ENCODE measurements at places on chromosomes 13 and 19. TPM values are rescaled to one million over a fixed set of nuclear protein-coding genes. Genes with fewer than 3 reads are reported as not detected.

DNA sequence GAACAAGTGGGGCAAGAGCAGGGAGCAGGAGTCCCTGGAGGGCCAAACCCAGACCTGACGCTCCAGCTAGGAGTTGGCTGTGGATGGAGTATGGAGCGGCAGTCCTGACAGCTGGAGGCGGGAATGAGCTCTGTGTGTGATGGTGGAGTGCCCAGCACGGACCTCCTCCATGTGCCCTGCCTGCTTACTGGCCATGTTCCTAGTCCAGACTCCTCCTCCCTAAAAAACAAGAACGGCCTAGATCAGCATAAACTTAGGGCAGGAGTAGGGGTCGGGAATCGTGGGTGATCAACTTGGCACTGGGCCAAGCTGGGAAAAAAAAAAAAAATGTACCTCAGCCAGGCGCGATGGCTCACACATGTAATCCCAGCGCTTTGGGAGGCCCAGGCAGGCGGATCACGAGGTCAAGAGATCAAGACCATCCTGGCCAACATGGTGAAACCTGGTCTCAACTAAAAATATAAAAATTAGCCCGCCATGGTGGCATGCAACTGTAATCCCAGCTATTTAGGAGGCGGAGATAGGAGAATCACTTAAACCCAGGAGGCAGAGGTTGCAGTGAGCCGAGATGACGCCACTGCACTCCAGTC lies 29.5 kb downstream of the LTBP4 start:
- DNase-seq, result no peak

The SOX1 gene
- total RNA-seq, result not detected

DNA sequence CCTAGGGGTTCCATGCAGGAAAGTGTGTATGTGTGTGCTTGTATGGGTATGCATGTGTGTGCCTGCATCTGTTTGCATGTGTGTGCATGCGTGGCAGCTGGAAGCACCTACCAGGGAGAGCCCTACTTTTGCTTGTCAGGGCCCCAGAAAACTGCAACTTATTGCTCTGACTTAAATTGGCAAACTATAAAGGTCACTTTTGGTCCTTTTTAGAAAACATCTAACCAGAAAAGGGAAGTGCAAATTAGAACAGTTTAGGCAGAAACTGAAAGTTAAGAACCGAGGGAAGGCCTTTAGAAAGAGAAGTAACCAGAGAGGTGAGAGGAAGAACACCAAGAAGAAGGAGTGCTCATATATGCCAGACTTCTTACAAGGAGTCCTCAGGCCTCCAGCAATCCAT lies 32.5 kb downstream of the DLEU7 start:
- no peak for DNase-seq

DNA sequence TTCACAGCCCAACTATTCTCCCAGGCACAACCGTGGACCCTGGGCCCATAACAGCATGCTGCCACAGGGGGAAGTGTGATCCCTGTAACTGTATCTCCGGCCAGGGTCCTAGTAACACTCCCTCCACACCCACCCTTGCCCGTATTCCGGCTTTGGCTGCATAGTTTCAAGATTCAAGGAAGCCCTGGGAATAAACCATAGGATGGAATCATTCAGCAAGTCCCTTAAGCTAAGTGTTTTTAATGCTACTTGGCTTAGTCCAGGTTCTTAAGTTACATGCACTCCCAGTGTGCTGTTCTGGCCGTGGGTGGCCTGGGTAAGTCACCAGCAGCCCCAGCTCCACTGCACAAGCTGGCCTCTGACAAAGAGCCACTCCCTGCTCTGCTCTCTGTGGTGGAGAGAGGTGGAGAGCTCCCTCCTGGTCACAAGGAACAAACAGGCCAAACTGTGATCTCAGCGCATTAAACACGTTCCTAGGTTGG lies 532.4 kb upstream of the SGCG start:
- DNase-seq, result no peak

GRCh38 chr19:47863514-47863936 lies 4.5 kb downstream of the TPRX2 start:
- DNase-seq, result peak; percentile 82

The MYO1F gene
- 7.4 TPM for total RNA-seq

DNA sequence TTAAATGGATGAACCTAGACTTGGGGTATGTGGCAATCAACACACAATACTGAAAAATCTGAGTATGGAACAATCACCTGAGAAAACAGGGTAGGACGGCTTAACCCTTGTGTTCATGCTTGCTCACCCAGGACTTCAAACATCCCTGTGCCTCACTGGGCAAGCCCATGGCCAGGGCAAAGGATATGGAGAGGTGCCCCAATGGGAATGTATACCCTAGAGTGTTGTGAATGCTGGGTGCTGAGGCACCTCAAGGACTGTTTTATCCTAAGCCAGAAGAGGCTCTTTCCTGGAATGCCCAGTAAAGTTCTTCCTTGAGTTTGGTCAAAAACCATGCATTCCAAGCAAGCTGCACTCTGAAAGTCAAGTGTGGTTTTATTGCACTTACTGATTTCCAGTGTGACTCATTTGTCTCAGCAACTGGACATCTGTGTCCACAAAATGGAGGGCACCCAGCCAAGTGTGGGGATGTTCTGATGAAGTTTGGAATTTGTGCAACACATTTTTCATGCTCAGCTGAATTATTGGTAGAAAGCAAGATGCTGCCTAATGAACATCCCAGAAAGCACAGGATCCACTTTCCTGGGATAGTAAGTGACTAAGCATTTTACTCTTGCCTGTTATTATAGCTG lies 531.3 kb downstream of the RFC3 start:
- DNase-seq, result peak; percentile 71

The DHX34 gene
- 8.1 TPM for total RNA-seq

DNA sequence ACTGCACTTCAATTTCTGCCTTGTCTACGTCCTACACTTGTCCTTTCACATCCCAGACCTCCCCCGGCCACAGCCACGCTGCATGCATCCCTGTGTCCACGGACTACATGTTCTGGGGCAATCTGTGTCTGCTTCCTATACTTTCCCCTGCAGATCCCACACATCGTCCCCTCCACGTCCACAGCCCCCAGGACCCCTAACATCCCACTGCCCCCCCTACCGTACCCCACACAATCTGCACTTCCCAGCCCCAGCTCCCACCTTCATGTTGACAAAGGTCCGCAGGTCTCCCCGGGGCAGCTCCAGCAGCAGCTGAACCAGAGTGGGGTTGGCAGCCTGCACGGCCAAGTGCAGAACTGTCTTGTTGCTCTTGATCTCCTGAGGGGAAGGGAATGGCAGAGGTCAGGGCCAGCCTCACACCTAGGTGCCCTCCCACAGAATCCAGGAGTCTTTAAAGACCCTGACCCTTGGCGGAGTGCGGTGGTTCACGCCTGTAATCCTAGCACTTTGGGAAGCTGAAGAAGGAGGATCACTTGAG lies 10.2 kb downstream of the NFKBID start:
- no peak for DNase-seq

DNA sequence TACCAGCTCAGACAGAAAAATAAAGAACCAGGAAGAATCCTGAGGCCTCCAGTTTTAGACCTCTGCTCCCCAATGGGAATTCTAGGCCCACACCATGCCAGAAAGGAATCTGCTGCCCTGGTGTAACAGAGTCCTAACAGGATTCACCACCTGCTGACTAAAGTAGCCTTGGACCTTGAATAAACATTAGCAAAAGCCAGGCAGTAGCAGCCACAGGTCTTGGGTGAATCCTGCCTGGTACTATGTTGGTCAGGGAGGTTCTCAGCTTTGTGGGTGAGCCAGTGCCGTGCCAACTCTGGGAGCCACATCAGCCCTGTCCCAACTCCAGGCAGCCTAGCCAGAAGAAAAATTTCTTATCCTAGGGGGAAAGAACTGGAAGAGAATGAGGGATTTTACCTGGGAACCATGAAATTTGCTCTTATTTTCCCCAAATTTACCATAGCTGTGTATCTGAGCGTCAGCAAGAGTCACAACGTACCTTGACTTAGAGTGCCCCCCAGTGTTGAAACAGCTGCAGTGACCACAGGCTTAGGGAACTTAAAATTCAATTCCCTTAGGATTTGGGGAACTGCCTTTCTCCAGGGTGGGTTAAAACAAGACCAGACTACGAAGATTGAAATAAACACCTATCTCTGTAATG lies 1895.6 kb upstream of the PRR20A start:
- DNase-seq, result no peak

The ONECUT3 gene
- not detected for total RNA-seq

- DNase-seq, result no peak
Observed at GRCh38 chr13:22223411-22223810, 552.5 kb downstream of the FGF9 start.

GRCh38 chr19:34232566-34233481 lies 21.5 kb upstream of the GARRE1 start:
- DNase-seq, result peak; percentile 53

- no peak for DNase-seq
Observed at GRCh38 chr13:101053301-101054093, 362.8 kb downstream of the NALCN start.

- DNase-seq, result no peak
Observed at GRCh38 chr19:7194566-7194965, 99.6 kb downstream of the INSR start.

DNA sequence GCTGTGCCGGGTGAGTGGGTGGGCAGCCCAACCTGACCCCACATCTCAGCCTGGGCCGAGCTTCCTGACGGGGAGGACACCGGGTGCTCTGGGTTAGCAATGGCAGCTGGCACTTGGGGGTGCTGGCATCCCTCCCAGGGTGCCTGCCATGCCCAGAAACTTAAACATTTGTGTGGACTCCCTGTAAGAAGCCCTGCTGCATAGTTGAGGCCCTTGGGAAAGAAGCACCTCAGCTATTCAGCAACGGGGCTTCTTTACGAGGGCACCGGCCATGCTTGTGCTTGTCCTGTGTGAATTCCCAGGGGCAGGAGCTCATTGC lies 33.8 kb upstream of the MEDAG start:
- DNase-seq, result no peak

- no peak for DNase-seq
Observed at GRCh38 chr19:48779636-48780035, 24.3 kb downstream of the FGF21 start.

The ERICH6B gene
- not detected for total RNA-seq

- DNase-seq, result no peak
Observed at GRCh38 chr13:30105381-30105780, 202.0 kb downstream of the KATNAL1 start.

The KASH5 gene
- total RNA-seq, result not detected

DNA sequence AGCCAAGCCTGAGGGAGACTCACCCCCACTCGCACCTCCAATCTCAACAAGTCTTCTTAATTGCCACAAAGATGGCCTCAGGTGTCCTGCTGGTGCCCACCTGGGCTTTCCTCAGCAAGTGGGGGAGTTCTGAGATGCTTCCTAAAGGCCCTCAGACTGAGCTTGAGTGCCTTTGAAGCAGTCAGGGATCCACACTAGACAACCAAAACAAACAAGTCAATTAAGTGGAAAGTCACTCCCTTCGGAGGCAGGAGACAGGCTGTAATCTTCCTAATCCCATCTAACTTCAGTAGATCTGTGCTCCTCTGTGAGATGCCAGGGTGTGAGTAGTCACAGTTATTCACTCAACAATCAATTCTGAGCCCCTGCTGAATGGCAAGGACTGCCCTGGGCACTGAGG lies 68.3 kb upstream of the SERP2 start:
- no peak for DNase-seq

- DNase-seq, result no peak
Observed at GRCh38 chr13:47148543-47148942, 251.7 kb upstream of the HTR2A start.

The NLRP4 gene
- total RNA-seq, result not detected

DNA sequence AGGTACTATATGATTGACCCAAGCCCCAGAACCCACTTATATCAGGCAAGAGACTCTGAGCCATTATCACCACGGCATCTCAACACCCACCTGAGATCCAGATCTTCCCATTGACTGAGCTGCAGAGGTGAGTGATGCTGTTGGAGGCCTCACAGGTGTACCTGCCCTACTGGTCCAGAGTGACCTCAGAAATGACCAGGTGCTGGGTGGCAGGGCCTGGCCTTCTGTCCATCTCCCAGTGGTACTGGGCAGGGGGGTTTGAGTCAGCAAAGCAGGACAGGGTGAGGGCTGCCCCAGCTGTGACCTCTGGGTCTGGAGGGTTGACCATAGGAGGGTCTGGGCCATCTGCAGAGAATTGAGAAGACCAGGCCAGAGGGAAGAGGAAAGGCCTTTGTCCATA lies 13.2 kb upstream of the CEACAM20 start:
- DNase-seq, result no peak

GRCh38 chr13:85549819-85550218 lies 249.4 kb downstream of the SLITRK6 start:
- DNase-seq, result no peak

The COX7A1 gene
- total RNA-seq, result 2,839 TPM

DNA sequence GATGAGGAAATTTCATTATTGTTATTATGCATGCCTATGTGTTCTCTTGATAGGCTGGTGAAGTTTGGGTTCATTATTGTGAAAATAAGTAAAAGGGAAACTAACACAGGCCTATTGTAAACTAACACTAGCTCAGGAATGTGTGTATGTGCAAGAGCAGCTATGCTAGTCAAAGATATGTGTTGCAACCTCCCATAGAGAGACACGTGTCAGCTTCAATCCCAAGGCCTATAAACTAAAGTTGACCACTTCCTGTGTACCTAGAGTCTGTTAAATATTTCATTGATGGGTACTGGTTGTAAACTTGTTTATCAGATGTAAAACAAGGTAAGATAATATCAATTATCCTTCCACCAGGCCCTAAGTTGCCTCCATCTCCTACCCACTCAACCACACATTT lies 44.7 kb upstream of the ZNF30 start:
- DNase-seq, result no peak

- DNase-seq, result no peak
Observed at GRCh38 chr13:37127691-37128241, 22.3 kb upstream of the CSNK1A1L start.

DNA sequence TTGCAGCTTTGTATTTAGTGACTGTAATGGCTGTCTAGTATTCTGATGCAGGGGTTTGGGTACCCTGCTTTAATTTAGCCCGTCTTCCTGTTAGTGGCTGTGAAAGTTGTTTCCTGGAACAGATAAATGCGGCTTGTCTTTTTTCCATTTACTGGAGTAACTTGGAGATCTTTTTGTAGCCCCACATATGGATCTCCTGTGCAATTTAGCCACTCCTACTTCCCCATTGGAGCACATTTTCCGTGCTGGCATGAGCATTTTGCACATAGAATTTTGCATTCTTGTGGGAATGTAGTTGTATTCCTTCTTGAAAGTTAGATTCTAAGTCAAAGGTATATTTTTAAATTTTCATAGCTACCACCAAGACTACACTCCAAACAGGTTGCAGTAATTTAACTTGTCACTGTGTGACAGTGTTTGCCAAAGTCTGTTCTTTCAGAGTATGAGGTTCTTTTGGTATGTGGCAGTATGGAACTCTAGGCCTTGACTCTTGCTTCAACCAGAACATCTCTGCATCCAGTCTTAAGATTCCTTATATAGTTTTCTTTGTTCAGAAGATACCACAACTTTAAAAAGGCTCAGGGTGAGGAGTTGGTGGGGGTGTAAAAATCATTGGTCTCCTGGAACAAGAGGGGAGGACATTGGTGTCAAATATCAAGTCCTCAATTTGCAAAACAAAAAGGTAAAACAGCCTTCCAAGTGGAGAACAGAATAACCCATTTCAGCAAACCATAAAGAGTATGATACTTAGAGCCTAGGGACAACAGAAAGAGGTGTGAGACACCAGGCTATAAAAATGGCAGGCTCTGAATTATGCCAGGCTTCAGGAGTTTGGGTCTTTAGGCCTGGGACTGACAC lies 21.1 kb upstream of the CCDC97 start:
- DNase-seq, result no peak

The ICAM5 gene
- total RNA-seq, result 0.49 TPM

The NFIX gene
- total RNA-seq, result 118 TPM

- no peak for DNase-seq
Observed at GRCh38 chr13:21837841-21838551, 167.1 kb downstream of the FGF9 start.

GRCh38 chr19:3771906-3772455 lies at the start of gene RAX2:
TSS of gene RAX2 (minus strand) at chr19:3772228. CDS start at chr19:3771742, 486 bp downstream.
- DNase-seq, result no peak

- no peak for DNase-seq
Observed at GRCh38 chr13:102599426-102600012, 2.7 kb downstream of the TPP2 start.
